ENCODE measurements at places on chromosomes 3 and 15.

DNA sequence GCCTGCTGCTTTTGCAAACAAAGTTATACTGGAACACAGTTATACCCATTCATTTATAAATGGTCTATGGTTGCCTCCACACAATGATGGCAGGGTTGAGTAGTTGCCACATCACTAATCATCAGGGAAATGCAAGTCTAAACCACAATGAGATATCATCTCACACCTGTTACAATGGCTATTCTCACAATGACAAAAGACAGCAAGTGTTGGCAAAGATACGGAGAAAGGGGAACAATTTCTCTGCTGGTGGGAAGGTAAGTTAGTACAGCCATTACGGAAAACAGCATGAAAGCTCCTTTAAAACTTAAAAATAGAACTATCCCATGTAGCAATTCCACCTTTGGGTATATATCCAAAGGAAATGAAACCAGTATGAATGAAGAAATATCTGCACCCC is 261.4 kb downstream of the TJP1 start:
- DNase-seq = no peak

GRCh38 chr15:94259863-94260262 is 28.5 kb downstream of the MCTP2 start:
- DNase-seq = no peak

DNA sequence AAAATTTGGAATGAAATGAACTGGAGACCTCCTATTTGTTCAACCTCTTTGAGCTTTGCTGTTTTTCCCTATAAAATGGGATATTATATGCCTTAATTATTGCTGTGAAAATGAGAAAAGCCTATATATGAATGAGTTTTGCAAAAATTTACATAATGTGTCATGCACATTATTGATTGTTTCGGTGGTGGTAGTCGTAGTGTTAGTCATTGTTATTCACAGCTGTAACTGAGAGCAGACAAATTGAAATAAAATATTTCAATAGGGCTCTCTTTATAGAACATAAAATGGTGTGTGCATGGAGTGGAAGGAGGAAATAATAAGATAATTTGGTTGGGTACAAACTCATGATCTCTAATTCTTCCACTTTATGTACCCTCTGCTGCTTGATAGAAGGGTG is 153.7 kb upstream of the GADL1 start:
- no peak for DNase-seq

GRCh38 chr3:426072-426471 is 229.5 kb downstream of the CHL1 start:
- no peak for DNase-seq

DNA sequence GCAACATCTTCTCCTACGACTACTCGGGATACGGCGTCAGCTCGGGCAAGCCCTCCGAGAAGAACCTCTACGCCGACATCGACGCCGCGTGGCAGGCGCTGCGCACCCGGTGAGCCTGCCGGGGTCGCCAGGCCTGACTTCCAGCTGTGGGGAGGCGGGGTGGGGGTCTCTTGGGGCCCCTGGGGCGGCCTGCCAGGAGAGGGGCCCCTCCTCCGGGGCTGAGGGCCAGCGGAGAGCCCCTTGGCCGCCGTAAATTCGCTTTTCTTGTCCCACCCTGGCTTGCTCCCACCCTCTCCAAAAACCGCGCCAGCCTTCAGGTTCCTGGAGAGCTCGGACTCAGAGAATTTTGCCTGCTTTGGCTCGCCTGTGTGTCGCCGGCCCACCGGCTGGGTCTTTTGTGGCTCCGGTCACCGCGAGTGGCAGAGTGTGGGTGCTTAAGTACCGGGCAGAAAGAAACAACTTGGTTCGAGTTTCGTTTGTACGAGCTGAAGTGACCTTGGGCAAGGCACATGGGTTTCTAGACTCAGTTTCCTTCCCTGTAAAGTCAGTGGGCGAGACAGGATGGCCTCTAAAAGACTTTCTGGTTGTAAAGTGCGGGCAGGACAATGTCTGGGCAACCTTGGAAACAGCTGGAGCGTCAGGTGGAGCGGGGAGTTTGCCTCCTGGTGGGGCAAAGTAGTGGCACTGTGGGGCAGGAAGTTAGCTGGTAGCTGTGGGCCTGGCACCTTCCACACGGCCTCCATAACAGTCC is 976 bp downstream of the ABHD17C start:
- DNase-seq = no peak

DNA sequence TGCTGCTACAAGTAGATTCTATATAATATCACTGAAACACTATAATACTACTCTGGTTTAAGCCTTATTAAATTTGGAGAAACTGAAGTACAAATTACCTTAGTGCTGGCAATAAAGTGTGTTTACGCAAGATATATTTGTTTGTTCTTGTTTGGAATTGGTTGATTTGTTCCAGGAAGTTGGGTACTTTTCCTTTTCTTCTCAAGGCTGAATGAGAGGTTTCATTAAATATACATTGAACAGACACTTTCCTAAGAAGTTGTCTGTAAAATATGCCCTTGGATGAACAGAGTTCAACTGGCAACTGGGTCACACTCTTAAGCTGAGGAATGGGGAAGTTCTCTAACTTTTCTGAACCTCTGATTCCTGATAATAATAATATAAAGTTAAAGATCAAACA is 542.1 kb upstream of the NAALADL2 start:
- no peak for DNase-seq

DNA sequence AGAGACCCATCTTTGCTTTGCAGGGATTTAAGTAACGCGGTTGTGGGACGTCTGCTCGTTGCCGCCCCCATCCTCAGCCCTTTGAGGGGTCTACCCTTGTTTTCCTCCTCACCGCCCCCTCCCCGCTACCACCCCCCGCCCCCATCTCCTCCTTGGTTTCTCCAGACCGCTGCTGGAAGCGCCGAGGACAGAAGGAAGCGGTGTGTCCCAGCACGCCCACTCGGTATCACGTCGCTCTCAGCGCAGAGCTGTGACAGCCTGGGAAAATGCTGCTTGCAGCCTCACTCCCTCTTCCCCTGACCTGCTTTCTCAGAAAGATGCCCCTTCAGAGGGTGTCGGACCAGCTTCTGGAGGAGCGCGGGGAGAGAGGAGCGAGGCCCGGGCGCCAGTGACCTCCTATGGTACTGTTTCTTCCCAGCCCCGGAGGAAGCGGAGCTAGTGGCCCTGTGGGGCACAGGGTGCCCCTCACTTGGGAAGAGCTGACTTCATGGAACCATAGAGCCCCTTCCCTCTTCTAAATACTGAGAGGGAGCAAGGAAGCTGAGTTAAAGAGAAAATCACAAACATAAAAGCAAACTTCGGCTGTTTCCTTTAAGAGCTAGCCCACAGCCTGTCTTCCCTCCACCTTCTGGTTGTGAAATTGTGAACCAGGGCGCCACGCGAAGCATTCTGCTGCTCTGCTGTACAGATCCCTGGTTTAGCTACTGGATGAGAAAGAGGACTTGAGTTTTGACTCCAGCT is 698 bp downstream of the IL1RAP start:
- no peak for DNase-seq

- DNase-seq = no peak
These were observed 204.6 kb upstream of the STRIT1 start for GRCh38 chr3:155497930-155498647.

DNA sequence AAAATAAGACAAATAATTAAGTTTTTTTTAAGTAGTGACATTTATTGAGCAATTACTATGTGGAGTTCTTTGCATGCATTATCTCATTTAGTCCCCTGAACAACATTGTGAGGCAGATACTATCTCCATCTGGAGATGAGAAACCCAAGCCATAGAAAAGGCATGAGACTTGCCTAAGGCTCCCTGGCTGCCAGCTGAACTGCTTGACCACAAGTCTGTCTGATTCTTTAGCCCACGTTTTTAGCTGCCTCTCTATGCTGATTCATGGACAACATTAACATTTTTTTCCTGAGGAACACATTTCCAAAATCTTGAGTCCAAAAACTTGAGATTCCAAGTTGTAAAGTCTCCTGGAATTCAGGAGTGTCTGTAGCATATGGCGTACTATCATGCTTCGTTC is 263.6 kb upstream of the GOLGA6L4 start:
- DNase-seq = no peak

DNA sequence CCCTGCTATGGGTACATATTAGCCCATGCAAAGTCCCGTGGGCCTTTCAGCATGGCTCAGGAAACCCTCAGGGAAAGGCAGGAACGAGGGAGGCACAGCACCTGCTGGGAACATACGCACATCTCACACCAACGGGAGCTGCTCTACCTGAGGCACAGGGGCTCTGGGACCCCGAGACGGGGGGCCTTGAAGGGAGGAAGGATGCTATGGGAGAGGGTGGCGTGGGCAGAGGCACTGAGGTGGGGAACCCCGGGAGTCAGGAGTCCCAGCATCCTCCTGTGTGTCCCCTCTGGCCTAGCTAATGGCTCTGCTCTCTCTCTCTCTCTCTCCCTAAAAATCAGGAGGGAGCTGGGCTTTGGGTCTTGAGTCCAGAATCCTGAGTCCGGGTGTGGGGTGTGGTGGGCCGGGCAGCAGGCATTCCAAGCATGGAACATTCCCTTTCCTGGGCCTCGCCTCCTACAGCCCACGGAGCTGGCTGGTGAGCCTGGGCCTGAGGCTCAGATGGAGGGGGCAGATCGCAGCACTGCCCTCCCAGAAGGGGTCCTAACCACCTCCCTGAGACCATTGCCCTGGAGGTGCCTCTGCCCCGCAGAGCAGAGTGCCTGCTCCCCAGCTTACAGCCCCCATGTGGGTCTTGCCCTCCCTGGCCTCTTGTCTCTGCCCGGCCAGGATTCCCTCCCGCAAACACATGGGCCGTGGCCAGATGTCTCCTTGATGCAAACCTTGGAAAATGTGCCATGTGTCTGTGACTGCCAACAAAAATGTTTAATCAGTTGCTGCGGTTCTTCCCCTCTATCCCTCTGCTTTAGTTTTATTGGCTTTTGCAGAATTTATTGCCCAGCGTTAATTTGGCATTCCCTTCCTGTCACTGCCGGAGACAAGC is 101.6 kb downstream of the TMEM266 start:
- DNase-seq = no peak

DNA sequence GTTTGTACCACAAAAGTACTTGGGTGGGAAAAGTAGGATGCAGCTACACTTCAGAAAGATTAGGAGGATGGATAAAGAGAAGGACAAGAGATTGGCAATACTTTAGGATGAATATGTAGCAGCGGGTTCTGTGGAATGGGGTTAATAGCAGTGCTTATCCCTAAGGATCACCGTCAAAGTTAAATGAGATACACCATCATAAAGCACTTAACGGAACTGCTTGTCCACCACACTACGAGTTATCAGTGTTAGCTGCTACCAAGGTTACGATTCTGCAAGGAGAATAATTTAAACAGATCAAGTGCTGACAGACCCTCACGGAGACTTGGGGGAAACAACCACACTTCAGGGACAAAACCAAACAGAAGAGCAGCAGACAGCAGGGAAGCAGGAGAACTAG is 963 bp downstream of the SHQ1 start:
- no peak for DNase-seq

DNA sequence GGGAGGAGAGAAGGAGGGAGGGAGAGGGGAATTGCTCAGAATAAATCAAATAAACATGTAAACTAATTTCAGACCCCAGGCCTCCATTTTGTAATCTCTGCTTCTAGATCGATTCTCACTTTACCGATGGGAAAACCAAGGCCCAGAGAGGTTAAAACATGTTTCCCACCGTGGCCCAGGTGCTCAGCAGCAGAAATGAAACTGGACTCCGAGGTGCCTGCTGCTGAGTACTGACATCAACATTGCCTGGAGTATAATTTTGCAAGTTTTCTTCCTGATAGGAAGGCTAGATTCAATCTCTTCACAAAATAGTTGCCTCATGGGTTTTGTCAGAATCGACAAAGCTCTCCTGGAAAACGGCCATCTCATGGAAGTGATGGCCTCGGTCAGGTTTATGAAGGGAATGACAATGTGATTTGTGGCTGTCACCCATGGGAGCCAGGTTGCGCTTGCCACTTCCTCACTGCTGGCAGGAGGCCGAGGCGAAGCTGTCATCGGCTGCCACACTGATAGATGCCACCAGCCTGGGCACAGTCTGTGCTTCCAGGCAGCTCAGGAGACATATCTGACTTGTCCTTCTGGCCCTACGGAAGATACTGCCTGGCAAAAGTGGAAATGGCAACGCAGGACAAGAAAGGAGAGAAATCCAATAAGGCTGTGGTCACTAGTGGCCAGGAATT is 133.1 kb upstream of the LRRN1 start:
- DNase-seq = no peak

DNA sequence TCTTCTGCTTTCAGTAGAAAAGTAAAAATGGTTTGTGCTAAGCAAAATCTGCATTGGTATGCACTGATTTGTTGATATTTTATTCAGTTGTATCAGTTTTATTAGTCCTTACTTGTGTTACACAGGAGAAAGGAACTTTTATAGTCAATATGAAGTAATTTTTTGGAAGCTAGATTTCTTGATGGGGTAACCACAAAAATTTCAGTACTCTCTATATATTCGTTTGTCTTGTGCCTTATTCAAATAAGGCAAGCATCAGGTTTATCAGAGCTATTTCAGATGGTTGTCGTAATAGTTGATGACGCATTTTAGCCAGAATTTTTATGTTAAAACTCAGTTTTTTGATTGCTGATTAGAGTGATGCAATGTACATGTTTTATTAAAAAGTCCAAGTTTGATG is 50.7 kb upstream of the NIPA1 start:
- no peak for DNase-seq

DNA sequence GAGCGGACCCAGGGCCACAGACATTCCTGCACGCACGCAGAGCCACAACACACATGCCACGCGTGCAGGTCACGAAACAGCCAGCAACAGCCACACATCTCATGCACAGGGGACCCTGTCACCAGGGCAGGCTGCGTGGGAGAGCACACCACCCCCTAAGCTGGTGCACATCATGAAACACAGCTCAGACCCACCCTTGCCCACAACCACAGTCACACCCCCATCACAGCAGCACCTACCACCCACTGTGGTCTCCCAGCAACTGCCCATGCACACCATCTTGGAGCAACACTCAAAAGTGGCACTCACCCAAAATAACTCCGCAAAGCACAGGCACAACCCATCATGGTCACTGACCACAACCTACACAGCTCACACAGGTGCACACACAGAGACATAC is 75.7 kb downstream of the OCA2 start:
- DNase-seq = no peak

- DNase-seq = no peak
These were observed 96.3 kb upstream of the P2RY1 start for GRCh38 chr3:152738656-152739055.

DNA sequence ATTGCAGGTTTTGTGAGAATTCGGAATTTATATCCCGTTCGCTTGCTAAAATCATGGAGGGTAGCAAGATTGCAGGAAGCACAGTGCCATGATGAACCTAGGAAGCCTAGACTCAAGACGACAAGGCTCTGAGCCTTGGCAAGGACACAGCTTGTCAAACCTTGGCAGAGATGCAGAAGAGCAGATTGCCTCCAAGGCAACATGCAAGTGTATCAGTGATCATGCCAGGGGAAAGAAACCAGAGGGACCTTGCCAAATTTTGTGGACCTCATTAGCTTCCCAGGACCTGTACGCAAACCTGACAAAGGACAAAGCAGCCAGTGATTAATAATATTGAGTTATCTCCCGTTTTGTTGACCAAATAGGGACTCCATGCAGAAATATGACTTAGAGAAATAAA is 159.7 kb downstream of the GOLIM4 start:
- no peak for DNase-seq

- no peak for DNase-seq
These were observed 6.7 kb downstream of the GK5 start for GRCh38 chr3:142218703-142219102.
